ENCODE measurements at places on chromosomes 4 and X. TPM values are rescaled to one million over a fixed set of nuclear protein-coding genes. Genes with fewer than 3 reads are reported as not detected.

DNA sequence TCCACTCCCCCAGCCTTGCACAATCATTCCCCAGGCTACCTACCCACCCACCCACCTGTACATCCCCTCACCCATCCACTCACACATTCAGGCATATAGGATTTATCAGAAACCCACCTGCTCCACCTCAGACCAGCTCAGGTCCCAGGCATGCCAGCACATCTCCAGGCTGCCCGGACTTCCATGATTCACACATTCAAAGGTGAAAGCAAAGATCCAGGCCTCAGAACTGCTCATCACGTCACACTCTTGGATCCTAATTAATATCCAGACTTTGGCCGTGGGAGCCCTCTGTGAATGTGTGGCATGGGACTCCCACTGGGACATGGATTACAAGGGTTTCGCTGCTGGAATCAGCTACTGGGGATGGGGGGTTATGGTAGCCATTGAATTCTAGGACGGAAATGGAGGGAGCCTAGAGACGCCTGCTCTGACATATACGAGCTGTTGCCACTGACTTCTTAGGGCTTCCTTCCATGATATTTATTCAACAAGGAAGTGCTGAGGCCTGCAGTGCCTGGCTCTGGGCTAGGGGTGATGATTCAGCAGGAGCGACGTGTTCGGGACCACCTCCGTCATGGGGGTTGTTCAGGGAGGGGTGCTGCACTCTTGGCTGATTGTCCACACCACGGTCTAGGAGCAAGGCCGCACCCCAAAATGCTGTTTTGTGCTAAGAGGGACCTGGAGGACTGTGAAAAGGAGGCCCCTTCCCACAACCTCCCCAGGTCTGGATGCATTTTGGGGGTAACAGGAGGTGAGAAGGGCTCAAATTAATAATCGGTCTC, 56.9 kb upstream of the ADRA2C start:
- DNase-seq: no peak

DNA sequence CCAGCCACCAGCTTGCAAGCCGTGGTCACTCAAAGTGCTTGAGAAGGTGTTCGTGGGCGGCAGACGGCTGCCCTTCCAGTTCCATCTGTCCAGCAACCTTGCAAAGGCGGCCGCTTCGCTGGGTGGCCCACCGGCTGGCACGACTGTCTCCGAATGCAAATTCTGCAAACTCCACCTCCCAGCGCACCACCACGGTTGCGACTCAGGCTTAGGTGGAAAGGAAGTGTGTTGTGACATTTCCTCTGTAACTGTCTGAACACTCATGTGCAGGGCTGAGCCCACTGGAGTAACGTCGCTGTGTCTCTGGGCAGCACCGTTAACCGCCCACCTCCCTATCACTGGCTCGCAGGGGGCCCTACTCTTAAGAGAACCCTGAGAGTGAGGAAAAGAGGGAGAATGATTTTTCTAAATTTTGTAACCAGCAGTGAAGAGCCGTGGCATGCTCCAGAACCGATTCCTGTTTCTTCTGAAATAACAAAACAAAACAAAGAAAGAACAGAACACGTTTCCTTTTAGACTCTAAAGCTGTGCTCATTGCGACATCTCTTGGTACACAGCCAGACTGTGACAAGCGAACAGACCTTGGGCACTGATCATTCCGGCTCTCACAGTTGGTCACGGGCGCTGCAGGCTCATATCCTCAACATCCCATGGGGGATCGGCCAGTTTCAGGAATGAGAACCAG, at the start of gene P2RY8:
TSS of gene P2RY8 (minus strand) at position 155 of the 685 bp plus-strand sequence. CDS start 70,627 bp downstream, outside the sequence.
- no peak for DNase-seq

DNA sequence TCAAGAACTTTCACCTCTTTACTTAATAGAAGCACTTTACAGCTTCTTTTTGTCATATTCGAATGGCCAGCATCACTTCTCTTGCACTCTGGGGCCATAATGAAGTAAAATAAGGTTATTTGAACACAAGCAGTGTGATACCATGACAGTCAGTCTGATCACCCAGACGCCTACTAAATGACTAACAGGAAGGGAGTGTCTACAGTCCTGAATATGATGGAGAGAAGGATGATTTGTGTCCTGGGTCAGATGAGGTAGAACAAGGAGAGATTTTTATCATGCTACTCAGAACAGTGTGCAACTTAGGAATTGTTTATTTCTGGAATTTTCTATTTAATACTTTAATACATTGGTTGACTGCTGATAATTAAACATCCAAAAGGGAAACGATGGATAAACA, 284.2 kb upstream of the F9 start:
- DNase-seq: no peak

GRCh38 chr4:122997463-122998101, 75.2 kb upstream of the NUDT6 start:
- no peak for DNase-seq

Gene PTTG2
- not detected for total RNA-seq

DNA sequence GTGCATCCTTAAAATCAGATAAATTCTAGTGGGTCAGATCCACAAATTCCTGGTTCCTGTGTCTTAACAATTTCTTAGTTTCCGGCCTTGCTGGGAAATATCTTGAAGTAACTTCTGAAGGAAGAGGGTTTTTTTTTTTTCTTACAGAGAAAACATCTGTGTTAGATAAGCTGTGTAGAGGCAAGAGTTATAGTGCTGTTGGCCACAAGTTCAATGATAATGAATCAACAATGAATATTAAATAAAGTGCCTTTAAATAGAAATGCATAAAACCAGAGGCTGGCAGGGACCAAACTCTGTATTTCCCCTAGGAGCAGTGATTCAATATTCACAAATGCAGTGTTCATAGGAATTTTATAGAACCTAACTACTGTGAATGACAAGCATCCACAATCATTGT, 711.9 kb upstream of the ATOH1 start:
- DNase-seq: no peak

Gene AIFM1
- 13.8 TPM for total RNA-seq

Gene KLKB1
- not detected for total RNA-seq

- no peak for DNase-seq
Measured at GRCh38 chr4:135694066-135694465, 1492.5 kb upstream of the PABPC4L start.

GRCh38 chr4:68141852-68142251, 12.2 kb upstream of the TMPRSS11F start:
- no peak for DNase-seq

Gene S100P
- 0.29 TPM for total RNA-seq

- peak; percentile 32 for DNase-seq
Measured at GRCh38 chrX:11540532-11541377, 125.0 kb downstream of the ARHGAP6 start.

Gene FABP2
- total RNA-seq: not detected

DNA sequence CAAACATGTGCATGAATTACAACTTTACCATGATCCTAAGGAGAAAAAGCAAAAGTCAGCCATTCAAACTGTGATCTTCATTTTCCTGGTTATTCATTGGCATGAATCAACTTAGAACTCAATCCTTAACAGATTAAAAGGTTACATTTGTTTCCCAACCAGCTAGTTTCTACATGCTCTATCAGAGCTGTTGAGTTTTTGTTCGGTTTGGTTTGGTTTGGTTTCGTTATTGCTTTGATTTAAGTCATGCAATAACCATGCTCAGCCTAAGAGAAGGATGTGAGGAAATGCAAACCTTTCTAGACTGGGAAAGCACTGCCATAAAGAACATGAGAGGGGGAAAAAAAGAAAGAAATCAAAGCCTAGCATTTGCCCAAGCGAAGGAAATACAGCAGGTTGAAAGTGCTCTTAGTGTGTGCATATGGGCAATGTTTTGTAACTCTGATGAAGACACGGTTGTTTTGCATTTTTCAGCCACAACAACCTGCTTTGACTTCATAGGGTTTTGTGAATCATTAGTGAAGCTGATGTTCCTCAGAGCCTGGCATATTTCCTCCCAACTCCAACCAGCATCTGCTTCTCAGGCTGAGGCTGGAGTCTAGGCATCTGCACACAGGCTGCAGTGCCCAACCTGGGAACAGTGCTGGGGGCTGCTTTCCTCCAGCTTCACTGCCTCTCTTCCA, 234.3 kb downstream of the ZNF674 start:
- peak; percentile 59 for DNase-seq

Gene LGI2
- under 0.01 TPM for total RNA-seq

Gene CLCN4
- total RNA-seq: 16.2 TPM

Gene PDGFC
- total RNA-seq: 147 TPM

DNA sequence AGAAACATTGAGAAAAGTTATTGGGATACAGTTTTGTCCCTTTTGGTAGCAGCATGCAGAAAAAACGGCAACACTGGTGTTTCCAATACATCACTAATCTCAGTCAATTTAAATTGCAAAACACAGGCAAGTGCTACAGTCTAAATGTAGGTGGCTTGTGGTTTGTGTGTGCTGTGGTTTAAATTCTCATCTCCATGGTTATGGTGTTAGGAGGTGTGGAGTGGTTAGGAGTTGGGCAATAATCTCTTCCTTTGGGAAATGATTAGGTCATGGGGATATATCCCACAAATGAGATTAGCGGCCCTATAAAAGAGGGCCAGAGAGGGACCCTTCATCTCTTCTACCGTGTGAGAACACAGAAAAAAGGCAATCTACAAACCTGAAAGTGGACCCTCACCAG, 1344.3 kb downstream of the ADGRL3 start:
- DNase-seq: no peak

Measured in osteoblast (primary cell).